ENCODE measurements at places on chromosomes 7 and 10.

DNA sequence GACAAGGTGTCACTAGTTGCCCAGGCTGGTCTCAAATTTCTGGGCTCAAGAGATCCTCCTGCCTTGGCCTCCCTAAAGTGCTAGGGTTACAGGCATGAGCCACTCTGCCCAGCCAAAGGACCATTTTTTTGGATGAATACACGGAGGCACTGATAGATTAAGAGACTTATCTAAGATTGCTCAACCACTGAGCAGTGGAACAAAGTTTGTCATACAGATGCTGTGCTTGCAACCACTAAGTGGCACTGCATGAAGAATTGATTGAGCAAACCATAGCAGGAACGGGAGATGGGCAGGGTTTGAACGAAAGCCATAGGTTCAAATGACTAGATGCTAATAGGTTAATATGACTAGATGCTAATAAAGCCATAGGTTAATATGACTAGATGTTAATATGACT is 61.1 kb downstream of the EBLN1 start:
- no peak for DNase-seq

GRCh38 chr7:98531717-98532116 is 85.4 kb upstream of the NPTX2 start:
- DNase-seq, result no peak

DNA sequence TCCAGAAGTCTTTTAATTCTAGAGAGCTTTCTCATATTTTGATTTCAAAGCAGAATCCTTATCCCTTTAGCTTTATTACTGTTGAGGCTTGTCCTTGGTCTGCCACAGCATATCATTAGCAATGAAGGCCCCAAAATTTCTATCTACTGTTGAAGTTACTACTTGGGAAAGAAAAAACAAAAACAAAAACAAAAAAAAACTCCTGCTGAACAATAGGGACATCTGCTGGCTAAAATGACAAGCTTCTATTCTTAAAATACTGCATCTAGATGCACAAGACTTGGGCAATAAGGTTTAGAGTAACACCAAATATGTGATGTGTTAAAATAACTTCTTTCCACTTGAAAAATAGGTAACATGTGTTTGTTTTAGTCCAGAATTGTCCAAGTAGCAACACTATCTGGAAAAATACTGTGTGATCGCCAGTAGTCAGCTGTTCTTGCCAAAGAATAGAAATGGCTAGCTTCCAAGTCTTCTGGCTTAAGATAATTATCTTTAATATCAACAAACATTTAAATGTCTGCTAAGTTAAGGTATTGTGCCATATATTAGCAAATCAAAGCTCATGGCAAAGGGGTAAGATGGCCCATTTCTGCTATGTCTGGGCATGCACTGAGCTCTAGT is 3.8 kb upstream of the DMTF1 start:
- no peak for DNase-seq

- DNase-seq, result no peak
These were observed 161.4 kb downstream of the RAPGEF5 start for GRCh38 chr7:22195397-22196172.

GRCh38 chr7:29647020-29647654 is 83.5 kb downstream of the PRR15 start:
- DNase-seq, result no peak

DNA sequence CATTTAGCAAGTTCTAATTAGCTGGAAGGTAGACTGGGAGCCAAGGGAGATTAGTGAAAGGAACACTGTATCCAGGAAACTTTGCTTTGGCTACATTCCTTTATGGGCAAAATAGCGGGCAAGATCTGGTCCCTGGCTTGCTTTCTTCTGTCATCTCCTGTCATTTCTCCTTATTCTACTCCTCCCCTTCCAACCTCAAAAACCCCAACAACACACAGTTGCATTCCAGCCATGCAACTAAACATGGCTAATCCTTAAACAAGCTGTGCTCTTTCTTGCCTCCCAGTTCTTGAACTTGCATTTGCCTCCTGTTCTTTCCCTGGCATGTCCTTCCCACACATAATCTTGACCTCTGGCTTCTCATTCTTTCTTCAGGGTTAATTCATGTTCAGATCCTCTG is 59.5 kb upstream of the CDCA7L start:
- no peak for DNase-seq

- no peak for DNase-seq
These were observed 84.0 kb downstream of the NRBF2 start for GRCh38 chr10:63217120-63217605.
